ENCODE measurements at places on chromosomes 1 and 21.

DNA sequence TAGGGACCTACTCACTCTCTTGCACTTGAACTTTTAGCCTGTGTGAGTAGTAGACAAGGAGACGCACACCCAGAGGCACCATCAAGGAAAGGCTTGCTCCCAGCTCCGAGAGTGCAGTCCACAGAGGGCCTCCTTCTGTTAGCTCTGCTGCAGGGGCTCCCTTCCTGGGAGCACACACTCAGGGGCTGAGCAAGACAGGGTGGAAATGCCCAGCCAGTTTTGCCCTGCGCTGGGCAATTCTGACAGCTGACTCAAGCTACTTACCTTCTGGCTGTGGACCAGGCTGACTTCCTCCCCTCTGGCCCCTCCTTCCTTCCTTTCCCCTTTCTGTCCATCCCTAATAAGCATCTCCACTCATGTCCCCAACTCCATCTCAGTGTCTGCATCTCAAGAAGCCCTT lies 449.1 kb downstream of the PTPRU start:
- no peak for DNase-seq

- DNase-seq = no peak
Measured at GRCh38 chr1:99950486-99950885, 19.3 kb upstream of the SLC35A3 start.

- no peak for DNase-seq
Measured at GRCh38 chr1:232249339-232249738, 380.6 kb downstream of the SIPA1L2 start.

GRCh38 chr1:30883389-30884172 lies 25.0 kb downstream of the SDC3 start:
- DNase-seq = no peak

DNA sequence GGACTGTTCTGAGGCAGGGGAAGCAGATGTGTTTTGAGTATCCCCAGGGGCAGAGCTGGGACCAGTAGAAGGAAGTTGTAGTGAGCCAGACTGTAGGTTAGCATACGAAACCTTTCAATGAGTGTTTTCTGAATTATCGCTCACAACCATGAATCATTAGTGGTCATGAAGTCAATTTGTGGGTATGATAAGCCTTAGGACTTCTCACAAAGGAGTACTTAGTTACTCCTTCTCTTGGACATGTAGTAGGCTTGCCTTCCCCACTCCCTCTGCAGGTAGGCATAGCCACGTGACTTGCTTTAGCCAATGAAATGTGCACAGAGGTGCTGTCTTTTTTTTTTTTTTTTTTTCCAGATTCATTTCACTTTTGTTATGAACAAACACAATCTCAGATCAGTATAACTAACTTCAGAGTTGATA lies 23.9 kb upstream of the FAAH start:
- DNase-seq = no peak

DNA sequence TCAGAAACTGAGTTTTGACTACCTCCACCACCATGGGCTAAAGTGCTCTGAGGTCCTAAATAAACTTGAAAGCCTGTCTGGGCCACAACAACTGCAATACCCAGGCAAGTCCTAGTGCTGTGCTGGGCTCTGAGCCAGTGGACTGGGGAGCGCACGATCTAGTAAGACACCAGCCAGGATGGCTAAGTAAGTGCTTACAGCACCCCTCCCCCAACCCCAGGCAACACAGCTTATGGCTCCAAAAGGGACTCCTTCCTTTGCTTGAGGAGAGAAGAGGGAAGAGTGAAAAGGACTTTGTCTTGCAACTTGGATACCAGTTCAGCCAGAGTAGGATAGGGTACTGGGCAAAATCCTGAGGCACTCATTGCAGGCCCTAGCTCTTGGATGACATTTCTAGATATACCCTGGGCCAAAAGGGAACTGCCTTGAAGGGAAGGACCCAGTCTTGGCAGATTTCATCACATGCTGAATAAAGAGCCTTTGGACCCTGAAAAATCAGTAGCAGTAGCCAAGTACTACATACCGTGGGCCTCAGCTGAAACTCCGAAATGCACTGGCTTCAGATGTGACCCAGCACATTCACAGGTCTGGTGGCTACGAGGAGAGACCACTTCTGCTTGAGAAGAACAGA lies 1.6 kb downstream of the C1orf105 start:
- no peak for DNase-seq

- DNase-seq = peak; percentile 65
Measured at GRCh38 chr1:109769330-109770078, 5.8 kb upstream of the EPS8L3 start.

- no peak for DNase-seq
Measured at GRCh38 chr1:228184152-228184551, 18.5 kb downstream of the IBA57 start.

- no peak for DNase-seq
Measured at GRCh38 chr1:68145418-68146126, 86.8 kb downstream of the WLS start.

DNA sequence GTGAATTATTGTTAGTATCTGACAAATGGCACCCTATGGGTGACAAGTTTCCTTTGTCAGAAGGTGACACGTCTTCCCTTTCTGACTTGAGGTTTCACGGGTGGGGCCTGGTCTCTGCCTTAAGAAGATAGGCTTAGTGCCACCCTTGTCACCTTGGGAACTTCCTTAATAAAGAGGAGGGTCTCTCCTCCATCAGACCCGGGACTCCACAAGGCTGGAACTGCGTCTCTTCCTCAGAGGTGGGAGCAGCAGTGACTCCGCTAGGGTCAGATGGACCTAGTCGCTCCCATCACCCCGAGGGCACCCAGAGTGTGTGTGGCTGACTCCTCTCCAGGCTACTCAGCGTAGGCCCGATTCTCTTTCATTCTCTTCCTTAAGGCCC lies 774 bp upstream of the WDTC1 start:
- no peak for DNase-seq

GRCh38 chr1:223803211-223803610 lies 42.5 kb downstream of the TP53BP2 start:
- no peak for DNase-seq

- peak; percentile 83 for DNase-seq
Measured at GRCh38 chr1:220300442-220301121, 28.3 kb upstream of the RAB3GAP2 start.
